ENCODE measurements at places on chromosomes 2 and 18. TPM values are rescaled to one million over a fixed set of nuclear protein-coding genes. Genes with fewer than 3 reads are reported as not detected.

GRCh38 chr2:170026361-170026760 is 151.6 kb upstream of the MYO3B start:
- no peak for DNase-seq

- no peak for DNase-seq
These were observed 200.0 kb downstream of the GBX2 start for GRCh38 chr2:235968155-235968554.

DNA sequence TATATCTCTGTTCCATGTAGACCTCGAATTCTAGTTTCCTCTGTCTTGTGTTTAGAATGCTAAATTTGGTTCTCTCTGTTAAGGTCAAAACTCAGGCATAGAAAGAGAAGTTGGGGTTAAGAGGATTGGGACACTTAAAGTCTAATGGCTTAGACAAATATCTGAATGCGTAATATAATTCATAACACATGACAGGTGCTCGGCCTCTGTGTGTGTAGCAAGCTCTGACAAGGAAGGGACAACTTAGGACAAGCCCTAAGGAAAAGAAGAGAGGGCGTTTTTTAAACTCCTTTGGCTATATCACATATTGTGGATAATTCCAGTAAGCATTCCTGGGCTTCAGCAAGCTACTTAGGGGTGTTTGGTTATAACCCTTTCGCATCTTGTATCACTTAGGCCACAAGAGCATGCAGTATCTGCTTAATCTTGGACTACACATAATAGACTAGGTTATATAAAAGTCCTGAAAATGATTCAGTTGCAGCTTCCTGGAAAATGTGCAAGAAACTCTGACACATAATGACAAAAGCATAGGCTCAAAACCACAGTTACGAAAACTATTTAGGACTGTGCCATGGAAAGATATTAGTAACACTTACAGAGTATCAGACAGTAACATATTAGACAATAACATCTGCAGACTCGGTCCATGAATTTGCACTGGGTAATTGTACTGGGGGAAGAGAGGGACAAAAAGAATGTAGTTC is 16.1 kb upstream of the CREB1 start:
- no peak for DNase-seq

- DNase-seq: peak; percentile 85
These were observed 650.5 kb downstream of the GALR1 start for GRCh38 chr18:77899972-77900754.

TSHZ1 gene
- total RNA-seq: 20.4 TPM

ALLC gene
- total RNA-seq: not detected

DNA sequence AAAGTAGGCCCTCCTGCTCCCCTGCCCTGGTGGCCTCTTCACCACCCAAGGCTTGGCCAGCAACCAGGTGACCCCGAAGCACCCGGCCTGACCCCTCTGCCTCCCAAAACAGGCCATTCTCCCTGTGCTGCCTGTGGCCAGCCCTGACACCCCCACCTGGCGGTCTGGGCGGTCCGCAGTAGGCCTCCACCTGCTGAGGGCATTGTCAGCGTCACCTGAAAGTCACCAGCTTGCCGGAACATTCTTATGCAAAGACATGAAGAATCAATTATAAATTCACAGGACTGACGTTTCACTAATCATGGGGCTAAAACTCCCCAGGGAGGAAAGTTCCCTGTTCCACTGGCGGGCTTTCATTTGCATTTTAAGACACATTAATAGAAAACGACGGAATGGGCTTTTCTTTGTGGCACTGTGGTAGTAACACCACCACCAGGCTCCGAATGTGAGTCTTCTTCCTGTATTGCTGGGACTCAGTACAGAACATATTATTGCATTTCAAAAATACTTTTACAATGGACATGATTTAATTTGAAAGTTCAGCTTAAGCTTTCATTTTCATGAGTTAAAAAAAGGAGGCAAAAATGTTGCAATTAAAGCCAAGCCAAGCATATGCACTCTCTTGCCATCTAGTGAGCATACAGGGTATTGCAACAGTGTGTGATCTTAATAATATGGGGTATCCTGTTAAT is 57.4 kb downstream of the ADI1 start:
- peak; percentile 72 for DNase-seq

GRCh38 chr2:8551622-8552074 is 130.2 kb upstream of the ID2 start:
- peak; percentile 56 for DNase-seq
